Activated T-helper 1 cell treated with Interleukin-2 at 50 U/mL for 16 hours (primary cell): ENCODE measurements at places on chromosomes 5 and 9.

- peak; percentile 2 for DNase-seq
Measured at GRCh38 chr9:21919377-21920362, 74.5 kb downstream of the CDKN2A start.

DNA sequence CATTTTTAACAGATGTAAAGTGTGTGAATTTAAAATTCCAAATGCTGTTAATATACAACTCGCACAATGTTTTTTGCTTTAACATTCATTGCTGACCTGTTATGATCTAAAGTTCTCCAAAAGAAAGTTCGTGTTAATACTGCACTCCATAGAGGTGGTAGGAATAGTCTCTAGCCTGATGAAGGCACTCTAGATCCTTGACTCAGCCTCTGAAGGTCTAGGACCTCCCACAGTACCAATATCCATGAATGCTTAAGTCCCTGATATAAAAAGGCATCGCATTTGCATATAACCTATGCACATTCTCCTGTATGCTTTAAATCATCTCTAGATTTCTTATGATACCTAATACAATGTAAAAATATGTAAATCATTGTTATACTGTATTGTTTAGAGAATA lies 213.6 kb downstream of the EFNA5 start:
- no peak for DNase-seq

DNA sequence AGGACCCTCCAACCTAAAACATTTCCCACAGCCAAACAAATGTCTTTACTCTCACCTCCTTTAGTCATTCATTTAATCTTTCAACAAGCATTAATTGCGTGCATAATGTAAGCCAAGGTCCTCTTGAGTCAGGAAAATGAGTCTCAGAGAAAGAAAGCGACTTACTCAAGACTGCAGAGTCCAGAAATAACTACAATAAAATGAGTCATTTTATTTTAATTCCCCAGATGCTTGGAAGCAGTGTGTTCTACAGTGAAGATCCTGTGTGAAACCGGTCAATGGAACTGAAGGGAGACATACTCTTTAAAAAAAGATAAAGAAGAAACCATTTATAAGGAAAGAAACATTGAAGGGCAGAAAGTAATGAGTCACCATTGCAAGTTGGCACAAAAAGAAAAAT lies 513.7 kb downstream of the CDK5RAP2 start:
- DNase-seq: no peak

DNA sequence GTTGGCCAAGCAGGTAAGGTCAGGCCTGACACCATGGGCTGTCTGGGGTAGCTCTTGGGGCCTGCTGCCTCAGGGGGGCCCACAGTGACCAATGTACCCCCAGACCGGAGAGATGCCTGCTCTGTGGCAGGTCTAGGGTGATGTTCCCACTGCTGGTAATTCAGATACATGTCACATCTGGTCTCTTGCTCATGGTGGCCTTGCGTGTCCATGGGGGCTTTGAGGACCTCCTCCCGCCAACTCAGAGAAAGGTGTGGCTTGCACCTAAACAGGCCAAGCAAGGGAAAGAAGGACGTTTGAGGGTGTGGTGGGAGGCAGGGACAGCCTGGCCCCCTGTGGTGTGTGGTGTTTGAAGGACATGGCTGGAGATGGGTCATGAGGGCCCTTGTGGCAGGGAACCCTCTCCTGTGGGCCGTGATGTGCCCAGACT lies 75.2 kb downstream of the PHF2 start:
- no peak for DNase-seq

DNA sequence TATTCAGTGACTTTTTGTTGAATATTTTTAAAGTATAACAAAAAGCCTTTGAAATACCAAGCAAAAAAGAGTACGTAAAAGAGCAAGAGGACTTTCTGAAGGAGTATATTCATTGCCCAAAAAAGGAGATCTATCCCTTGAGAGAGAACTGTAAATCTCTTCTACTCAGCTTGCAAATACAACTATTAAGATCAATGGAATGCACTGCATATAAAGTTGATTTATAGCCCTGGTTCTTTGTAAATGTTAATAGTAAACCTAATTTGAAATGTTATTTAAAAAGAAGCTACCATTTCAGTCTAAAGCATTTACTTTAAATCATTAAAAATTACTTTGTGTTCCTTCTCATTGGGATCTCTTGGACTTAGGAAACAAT lies 168.1 kb downstream of the PDE4D start:
- DNase-seq: no peak

GRCh38 chr5:74491586-74491985 lies 148.9 kb downstream of the ENC1 start:
- no peak for DNase-seq

DNA sequence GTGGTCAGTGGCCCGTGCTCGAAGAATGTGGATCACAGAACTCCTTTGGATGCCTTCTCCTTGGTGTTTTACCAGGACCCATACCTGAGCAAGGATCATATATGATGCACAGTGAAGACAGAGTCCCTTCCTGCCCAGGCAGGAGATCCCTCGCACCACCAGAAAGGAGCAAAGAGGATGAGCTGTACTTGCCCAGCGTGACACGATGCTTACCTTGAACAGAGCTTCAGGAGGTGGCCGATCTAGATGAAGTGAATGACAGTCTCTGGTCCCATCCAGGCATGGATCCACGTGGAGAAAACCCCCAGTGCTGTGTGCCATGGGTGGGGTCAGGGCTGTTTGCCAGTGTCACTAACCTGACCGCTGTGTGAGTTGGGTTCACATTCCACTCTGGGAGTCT lies 455.4 kb downstream of the GADD45G start:
- no peak for DNase-seq

DNA sequence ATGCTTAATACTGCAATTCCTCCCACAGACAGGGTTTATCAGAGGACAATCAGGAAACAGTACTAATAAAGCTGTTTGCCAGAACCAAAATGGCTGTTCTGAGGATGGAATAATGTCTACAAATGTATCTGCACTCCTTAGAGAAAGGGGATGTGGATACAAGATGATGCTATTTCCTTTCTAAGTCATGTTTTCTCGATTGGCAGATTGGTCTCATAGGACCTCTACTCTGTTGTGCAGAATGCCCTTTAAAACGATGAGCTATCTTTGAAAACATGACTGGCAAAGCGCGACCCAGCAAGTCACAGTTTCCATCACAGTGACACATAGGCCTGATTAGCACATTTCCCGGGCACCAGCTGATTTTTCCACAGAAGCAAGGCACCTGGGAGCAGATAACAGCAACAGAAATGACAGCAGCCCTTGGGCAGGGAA lies 54.0 kb downstream of the AOPEP start:
- DNase-seq: no peak

GRCh38 chr5:53991942-53992341 lies 318.4 kb downstream of the ARL15 start:
- no peak for DNase-seq

DNA sequence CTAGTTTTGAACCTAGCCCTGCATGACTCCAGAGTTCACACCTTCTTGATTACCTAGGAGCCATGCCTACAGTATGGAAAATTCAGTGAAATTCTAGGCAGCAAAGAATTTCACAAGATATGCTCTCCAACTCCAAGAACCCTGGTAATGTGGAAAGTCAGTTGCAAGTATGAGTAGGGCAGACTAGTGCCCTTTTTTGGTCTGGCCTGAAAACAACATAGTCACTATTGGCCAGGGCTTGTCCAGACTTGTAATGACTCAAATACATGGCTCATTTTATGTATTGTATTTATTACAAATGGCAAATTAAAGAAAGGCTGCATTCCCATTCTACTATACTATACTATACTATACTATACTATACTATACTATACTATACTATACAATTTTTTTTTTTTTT lies 160.4 kb downstream of the ESM1 start:
- DNase-seq: no peak

DNA sequence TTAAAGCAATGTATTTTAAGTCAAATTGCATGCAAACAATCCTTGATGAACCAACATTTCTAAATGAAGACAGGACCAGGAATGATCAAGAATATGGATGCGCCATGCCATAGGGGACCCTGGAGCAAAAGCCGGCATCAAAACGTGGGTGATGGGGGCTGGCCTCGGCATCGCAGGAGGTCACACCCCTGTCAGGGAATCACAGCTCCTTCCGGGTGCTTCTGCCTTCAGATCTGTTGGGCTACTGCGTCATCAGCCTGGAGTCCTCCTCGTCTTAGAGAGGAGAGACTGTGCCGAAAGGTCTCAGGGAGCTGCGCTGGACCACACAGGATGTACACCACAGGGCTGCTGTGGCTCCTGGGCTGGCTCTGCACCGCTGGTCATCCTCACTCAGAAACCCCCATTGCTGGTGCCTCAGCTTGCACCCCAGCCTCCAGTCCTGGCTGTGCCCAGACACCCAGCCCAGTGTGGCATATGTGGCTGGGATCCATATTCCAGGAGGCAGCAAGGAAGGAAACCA lies 152.9 kb upstream of the PPP1R26 start:
- DNase-seq: no peak

DNA sequence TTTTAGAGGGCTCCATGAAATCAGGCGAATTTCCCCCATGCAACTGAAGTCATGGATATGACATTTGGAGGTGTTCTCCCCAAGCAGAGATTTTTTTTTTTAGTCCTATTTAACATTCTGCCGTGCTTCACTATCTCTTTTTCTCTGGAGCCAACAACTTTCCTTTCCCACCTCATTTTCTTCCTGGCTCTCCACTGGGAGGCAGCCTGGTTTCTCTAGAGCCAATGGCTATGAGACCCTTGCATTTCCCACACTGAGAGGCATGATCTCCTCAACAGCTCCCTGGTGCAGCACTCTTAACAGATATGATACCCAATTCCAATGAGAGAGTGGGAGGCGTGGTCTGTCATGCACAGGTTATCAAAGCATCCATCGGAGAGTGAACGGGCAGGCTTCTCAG lies 310.8 kb downstream of the DRD1 start:
- no peak for DNase-seq

GRCh38 chr9:91642771-91643170 lies 219.1 kb upstream of the NFIL3 start:
- no peak for DNase-seq

DNA sequence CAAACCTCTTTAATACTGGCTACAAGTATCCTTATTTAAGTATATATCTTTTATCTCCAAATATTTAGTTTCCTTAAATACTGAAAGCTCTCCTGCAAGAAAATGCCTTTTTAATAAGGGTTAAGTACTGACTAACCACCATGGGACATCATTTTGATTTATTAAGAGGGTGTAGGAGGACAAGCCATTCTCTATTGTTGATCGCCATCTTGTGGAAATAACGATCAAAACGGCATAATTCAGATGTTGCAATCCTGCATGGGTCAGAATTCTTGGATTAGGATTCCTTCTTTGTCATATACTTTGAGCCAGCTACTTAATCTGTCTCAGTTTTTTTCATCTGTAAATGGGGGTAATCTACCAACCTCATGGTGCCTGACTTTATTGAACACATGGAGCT lies 28.7 kb upstream of the C5orf46 start:
- DNase-seq: no peak

- no peak for DNase-seq
Measured at GRCh38 chr5:96911139-96911538, 24.7 kb upstream of the LNPEP start.

- no peak for DNase-seq
Measured at GRCh38 chr9:133657120-133657661, 21.0 kb downstream of the DBH start.

GRCh38 chr5:155735388-155735787 lies 591.6 kb upstream of the SGCD start:
- DNase-seq: no peak

GRCh38 chr5:27328480-27328879 lies 290.1 kb upstream of the CDH9 start:
- DNase-seq: no peak

GRCh38 chr9:100125910-100126309 lies 26.9 kb downstream of the INVS start:
- DNase-seq: no peak

- no peak for DNase-seq
Measured at GRCh38 chr5:158468444-158468843, 609.5 kb upstream of the CLINT1 start.

DNA sequence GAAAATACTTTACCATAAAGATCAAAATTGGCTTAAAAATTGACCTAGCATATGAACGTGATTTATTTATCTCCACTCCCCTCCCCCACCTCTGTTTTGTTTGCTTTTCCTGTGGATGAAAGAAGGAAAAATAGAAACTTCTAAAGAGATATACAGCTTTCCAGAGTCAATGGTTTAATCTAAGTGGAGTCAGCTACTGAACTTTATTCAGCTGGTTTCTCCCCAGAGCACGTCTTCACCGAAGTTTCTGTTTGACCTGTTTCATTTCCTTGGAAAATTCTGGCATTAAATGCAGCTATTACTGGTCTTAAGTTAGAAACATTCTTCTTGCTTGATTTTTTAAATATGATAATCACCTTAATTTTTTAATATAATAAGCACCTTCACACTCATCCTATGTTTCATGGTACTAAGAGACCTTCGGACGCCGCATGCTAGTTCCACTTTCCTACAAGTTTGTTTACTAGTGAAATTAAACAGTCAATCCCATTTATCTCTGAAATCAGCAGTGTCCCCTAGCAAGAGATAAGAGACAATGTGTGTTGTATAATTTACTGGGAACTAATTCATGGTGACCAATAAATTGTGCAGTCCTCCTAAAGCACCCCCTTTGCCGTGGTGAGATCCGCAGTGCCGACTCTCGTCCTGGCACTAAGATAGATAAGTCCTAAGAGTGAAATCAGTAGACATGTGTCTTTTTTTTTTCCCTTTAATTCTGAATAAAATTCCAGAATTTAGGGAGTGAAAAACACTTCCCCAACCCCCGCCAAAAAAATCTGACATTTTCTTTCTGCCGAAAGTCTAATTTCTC lies 89.9 kb downstream of the ARL15 start:
- no peak for DNase-seq

- DNase-seq: no peak
Measured at GRCh38 chr5:179409806-179410205, 64.5 kb upstream of the ADAMTS2 start.

DNA sequence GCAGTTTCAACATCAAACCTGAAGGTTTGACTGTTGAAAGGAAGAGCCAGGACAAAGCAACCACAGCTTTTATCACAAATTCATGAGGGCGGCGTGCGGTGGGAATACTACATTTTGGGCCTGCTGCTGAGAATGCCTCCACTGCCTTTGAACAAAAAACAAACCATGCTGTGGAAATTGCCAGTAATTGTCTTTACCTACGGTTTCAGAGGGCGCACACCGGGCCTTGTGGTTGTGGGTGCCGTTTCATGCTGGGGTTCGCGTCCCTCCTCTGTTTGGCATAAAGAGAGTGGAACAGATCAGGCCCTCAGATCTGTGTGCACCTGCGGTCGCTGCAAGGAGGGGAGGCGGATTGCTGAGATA lies 27.6 kb upstream of the TCF7 start:
- DNase-seq: peak; percentile 59

GRCh38 chr9:128912270-128912853 lies 8.4 kb upstream of the PHYHD1 start:
- no peak for DNase-seq

DNA sequence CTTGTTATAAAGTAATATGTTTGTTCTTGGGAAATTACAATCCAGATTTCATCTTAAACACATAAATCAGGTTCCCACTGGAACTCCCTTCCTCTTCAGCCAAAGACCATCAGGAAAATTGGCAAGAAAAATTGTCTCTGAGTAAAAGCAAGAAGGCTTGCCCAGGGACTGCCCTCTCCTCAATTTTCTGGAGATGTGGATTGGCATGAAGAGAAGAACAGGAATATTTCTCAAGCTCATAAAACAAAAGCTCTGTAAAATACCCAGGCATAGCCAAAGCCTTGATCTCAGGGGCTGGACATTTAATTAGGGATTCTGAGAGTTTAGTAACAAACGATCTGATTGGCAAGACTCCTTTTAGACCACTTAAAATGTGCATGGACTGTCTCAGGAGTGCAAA lies 223.4 kb downstream of the ZNF608 start:
- no peak for DNase-seq
